ELR (cell line): ENCODE measurements at places on chromosomes 3 and 15.
A peak's percentile ranks its signal among the peaks of the same experiment; 100 is the strongest.

DNA sequence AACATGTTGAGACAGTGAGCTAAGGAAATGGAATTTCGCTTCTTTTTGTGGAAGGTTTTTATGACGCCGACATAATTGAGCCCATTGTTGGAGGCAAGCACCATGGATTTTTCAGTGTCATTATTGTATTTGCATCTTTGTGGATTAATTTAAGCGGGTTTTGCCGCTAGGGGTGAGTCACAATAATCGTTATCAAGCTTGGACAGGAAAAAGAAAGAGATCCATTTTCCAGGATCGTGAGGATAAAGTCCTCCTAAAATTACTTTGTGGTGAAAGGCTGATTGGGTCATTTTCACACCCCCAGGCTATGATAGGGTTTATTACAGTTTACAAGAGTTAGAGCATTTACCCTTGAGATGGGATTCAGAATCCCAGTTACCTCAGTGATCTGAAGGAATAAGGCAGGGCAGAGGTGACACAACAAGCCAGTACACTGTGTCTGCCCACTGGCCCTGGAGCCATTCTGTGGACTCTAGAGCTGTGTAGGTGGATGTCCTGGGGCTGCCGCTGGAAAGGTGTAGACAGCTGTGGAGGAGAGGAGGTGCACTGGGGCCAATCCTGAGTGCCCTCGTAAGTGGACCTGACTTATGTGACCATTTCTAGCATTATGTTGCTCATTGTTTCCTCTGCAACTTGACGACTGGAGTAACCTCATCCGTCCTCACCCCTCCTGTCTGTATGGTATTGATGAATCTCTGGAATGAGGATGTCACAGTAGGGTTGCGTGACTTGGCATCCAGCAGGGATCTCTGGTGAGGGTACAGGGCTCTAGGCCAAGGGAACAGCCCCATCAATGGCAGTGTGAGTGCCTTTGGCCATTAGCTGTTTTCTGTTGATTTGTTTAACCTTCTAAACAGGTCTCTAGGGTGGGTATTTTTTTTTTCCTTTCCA is 370.1 kb downstream of the LRTM1 start:
- DNase-seq = no peak

DNA sequence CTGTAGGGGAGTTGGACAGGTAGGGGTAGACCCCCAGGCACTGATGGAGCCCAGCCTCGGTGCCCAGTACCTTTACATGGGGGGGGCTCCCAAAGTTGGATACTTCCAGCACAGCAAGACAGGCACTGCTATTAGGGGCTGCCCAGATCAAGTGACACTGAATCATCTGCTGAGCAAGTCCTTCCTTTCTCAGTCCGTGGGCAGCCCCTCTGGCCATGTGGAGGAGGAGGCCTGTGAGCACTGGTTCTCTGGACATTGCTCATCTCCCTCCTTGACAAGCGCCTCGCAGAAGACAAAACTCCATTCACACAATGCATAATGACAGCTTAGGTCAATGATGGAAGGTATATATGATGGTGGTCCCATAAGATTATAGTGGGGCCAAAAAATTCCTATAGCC is 35.7 kb downstream of the EEFSEC start:
- peak; percentile 42 for DNase-seq

GRCh38 chr3:53579636-53580035 is 85.2 kb downstream of the CACNA1D start:
- DNase-seq = no peak

GRCh38 chr15:79160211-79160610 is 69.6 kb upstream of the RASGRF1 start:
- peak; percentile 77 for DNase-seq

GRCh38 chr3:82038556-82038955 is 277.1 kb upstream of the GBE1 start:
- DNase-seq = no peak

DNA sequence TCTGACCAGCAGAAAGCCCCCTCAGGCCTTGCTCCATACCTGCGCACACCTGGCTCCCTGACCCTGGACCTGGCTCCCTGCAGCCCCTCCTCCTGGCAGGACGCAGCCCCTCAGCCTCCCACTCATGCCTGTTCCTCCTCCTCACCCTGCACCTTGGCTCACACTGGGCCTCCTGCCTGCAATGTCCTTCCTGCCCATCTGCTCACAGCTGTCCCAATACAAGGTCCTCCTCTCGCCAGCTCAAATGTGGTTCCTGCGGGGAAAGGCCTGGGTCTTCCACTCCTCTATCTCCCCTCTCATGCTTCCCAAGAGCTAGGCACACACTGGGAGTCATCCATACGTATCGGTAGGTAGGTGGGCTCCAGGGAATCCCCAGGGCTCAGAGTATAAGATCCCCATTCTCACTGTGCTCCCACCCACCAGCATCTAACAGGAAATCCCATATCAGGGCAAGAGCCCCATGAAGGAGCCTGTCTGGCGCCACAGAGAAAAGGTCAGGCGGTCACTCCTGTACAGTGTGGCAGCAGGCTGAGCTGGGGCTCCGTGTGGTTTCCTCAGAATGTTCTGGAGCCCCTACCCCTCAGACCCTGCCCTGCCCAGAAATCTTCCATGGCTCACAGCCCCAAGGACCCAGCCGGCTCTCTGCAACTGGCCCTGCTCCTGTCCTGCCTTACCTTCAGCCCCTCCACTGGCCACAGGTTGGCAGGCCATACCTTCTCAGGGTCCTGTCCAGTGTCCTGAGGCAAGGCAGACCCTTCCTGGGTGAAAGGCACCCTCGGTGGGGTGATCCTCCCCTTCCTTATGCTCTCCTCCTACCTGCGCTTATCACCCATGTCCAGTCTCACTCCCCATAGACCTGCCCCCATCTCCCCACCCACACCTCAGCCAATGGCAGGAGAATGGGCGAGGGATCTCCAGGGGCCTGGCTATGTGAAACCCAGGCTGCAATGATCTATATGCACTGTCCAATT is 10.9 kb downstream of the PLCD1 start:
- no peak for DNase-seq
